Inflammatory macrophage treated with lipopolysaccharide for 4 hours (primary cell): ENCODE measurements at places on chromosomes 3 and 15.

DNA sequence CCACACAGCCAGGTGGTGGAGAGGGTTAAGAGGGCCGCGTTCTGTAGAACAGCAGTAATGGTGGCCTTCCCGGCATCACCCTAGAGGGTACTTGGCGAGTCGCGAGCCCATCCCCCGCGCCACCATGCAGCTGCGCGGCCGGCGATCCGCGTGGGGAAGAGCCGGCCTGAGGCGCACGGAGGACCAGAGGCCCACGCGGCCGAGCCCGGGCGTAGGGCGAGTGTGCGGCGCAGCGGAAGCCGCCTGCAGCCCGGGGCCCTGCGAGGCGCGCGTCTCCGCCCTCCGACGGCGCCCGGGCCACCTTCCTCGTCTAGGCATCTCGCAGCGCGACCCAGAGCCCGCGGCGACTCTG is 423 bp downstream of the TKT start:
- DNase-seq: peak; percentile 58

GRCh38 chr15:57527382-57528091 is 64.2 kb upstream of the MYZAP start:
- DNase-seq: peak; percentile 72

- DNase-seq: peak; percentile 69
These were observed 581.4 kb upstream of the TBL1XR1 start for GRCh38 chr3:177778633-177779032.

DNA sequence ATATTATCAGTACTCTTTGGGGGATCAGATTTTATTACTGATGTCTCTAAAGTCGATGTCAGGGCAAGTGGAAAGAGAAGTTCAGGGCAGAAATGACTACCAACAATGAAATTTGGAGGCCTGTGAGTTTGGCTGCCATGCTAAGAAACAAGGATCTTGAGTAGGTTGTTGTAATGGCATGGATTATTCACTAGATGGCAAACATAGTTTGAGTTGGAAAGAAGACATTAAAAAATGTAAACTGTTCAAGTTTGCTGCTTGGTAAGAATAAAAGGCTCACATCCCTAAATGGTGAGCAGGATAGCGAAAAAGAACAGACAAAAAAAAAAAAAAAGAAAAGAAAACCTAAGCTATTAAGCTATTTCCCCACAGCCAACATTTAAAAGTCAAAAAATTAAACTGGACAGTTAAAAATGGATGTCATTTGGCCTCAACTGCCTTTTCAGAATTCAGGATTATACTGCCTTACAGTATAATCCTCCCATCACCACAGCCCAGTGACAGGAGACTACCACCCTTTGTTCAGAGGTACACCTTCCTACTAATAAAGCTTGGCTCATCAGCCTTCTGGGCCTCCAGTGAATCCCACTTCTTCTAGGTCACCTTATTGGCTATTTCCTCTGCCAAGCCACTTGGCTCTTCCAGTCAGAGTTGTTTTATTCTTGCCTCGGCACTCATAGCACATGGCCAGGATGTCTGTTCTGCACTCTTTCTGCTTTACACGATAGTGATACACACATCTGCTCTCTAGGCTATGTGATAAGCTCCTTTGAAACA is 163.7 kb downstream of the PLD1 start:
- DNase-seq: peak; percentile 43

GRCh38 chr3:115571413-115571812 is 51.9 kb upstream of the GAP43 start:
- no peak for DNase-seq

DNA sequence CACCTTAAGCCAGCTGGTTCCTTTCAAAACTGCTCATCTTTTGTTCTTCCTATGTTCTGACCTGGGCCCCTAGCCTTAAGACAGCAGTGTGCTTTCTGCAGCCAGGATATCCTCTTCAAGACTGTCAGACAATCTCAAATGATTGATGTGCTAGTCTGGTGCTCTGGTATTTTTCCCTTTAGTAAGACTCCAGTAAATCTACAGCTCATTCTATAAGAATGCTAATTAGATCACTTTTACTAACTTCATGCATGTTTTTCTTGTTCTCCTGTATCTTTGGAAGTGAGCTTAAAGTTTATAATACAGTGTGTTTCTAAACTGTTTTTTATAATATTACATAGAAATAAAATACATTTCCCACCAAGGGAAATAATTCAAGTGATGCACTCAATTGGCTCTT is 220.9 kb upstream of the NANOGP8 start:
- DNase-seq: no peak

DNA sequence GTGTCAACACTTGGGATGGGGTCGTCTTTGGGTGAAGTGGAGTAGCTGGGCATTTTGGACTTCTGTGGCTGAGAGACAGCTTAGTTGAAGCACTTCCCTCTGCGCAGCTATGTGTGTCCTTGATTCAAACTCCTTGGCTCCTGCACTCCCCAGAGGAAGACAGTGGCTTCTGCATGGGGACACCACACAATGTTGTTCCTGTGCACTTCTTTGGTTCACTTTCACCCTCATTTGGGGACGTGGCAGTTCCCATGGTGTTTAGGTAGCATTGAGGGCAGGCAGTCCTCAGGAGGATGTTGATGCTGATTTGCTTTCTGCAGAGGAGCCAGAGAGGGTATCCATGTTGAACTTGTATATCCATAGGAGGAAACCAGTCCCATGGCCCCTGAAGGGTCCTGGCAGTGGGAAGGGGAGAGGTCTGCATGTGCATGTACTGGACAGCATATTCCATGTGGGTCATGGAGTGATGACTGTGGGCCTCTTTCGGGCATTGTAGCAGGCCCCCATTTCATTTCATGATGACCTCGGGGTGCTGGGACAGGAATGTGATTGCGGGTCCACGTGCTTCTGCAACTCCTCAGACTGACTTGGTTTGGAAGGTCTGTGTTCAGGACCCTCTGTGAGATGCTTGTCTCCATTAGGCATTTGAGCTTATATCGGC is 135.4 kb downstream of the SNRPN start:
- no peak for DNase-seq
